ENCODE measurements at places on chromosomes 11 and 22. TPM values are rescaled to one million over a fixed set of nuclear protein-coding genes. Genes with fewer than 3 reads are reported as not detected.
A peak's percentile ranks its signal among the peaks of the same experiment; 100 is the strongest.

- DNase-seq: no peak
Measured at GRCh38 chr11:66371627-66372415, at the start of gene SLC29A2. TSS of gene SLC29A2 (minus strand) at chr11:66371760. CDS start at chr11:66371591, 169 bp downstream.

The SYCE3 gene
- not detected for total RNA-seq

GRCh38 chr11:127108838-127109237 lies 108.3 kb upstream of the KIRREL3 start:
- no peak for DNase-seq

The ACRV1 gene
- not detected for total RNA-seq

GRCh38 chr11:26599876-26600434 lies 27.9 kb upstream of the MUC15 start:
- DNase-seq: no peak

- peak; percentile 26 for DNase-seq
Measured at GRCh38 chr11:111530091-111530490, 10.4 kb upstream of the LAYN start.

DNA sequence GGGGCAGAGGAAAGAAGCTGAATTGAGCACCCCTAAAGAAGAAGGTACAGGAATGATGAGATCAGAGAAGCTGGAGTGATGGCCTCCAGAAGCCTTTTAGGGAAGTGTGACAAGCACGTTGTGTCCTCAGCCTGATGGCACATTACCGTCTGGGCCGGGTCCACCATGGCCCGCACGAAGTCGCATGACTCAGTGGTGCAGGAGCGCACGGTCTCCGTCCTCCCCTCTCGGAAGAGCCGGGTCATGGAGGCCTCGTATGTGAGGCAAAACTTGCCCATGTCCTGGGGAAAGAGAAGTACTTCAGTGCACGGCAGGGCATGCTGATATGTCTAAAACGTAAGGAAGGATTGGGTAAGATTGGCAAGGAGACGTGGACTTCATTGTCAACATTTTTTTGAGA lies 11.2 kb upstream of the TESMIN start:
- DNase-seq: no peak

The CTSF gene
- total RNA-seq: 35.0 TPM

The LINC01488 gene
- not detected for total RNA-seq

GRCh38 chr11:58003036-58003435 lies 20.6 kb upstream of the OR9Q1 start:
- DNase-seq: no peak

DNA sequence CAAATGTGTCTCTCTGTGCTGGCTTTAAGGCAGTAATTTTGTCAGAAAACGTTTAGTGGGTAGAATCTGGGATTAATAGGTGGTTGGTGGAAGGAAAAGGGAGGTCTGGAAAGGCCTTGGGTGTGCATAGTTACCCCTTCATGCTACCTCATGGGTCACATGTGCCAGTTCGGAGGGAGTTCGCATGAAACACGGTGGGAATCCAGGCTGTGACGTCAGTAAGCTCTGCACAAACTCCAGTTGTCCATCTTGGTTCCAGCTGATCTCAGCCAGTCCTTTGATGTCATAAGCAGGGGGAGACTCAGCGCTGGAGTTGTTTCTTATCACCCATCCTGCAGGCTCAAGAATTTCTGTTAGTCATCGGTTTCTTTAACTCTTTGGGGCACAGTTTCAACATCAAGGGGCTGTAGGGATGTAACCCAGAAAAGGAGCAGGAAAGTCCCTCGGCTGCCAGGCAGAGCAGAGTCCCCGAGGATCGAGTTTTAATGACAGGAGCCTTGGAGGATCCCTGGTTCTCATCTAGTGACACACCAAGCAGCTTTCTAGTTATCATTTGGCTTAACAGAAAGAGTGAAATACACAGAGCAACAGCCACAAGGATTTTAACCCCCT lies 28.9 kb downstream of the MOV10L1 start:
- peak; percentile 100 for DNase-seq

The TUBGCP6 gene
- 23.6 TPM for total RNA-seq

The ARRB1 gene
- total RNA-seq: 32.0 TPM

GRCh38 chr11:3642071-3642951 lies 519 bp upstream of the ART5 start:
- peak; percentile 66 for DNase-seq

- DNase-seq: peak; percentile 72
Measured at GRCh38 chr11:17985517-17985916, 27.3 kb downstream of the SERGEF start.

DNA sequence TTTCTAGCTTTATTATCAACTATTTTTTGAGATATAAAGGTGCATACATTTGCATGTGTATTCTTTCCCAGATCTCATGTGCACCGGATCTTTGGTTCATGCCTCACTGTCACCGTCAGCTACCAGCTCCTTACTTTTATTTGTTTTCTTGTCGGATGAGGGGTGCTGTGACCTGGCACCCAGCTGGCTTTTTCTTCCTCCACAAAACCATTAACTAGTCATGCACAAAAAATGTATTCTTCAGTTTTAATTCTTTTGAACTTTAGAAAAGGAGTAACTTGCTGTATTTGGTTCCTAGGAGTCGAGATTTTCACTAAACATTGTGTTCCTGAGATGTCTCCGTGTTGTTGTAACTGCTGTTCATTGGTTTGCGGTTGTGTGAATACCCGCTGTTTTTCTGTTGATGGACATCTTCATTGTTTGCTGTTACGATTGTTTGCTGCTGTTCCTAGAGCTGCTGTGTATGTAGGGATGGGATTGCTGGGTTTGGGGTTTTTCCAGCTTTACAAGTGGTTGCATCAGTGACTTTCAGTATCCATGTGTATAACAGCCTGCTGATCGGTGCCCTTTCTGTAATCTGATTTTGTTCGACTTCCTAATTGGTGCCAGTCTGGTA lies 39.4 kb downstream of the MOV10L1 start:
- peak; percentile 68 for DNase-seq

The TEF gene
- 17.4 TPM for total RNA-seq

GRCh38 chr22:31561238-31561887 lies 65.0 kb downstream of the SFI1 start:
- peak; percentile 79 for DNase-seq

- no peak for DNase-seq
Measured at GRCh38 chr11:62985041-62985750, 429 bp upstream of the SLC22A6 start.

The CDC42BPG gene
- total RNA-seq: 0.08 TPM

- DNase-seq: no peak
Measured at GRCh38 chr11:57785072-57785471, 23.5 kb downstream of the CTNND1 start.

DNA sequence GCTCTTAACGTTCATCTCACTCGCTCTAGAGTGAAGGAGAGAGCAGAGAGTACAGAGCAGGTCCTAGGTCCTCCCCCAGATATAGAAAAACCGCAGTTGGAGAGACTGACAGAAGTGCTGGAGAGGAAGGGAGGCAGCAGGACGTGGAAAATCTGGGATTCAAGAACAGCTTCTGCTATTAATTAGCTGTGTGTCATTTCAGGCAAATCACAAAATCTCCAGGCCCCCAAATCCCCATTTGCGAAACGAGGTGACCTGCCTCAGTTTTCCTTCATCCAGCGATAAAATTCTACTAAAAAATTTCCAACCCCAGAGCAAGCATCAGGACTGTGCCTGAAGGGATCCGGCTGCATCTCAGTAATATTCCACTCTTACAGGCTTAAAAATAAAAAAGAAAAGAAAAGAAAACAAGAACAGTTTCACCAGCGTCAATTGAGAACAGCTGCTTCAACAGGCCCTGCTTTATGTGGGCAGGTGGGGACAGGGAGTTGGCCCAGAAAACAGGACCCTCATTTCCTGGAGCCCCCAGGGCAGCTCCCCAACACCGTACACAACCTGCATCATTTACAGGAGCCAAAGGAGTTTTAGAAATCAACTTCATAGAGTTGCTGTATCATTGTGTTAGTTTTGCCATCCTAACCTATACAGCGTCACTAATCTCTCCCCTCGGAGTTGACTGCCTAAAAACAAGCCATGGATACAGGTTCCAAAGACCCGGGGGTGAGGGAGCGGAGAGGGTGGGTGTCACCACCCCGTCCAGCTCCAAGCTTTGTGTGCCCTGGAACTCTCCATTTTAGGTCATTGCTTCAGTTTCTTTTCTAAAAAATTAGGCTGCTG lies 2.3 kb upstream of the MALAT1 start:
- peak; percentile 75 for DNase-seq

GRCh38 chr22:41682033-41682807 lies 6.4 kb downstream of the SNU13 start:
- peak; percentile 89 for DNase-seq

The CCDC15 gene
- 9.8 TPM for total RNA-seq

- no peak for DNase-seq
Measured at GRCh38 chr22:40310768-40311120, 35.6 kb upstream of the ADSL start.

DNA sequence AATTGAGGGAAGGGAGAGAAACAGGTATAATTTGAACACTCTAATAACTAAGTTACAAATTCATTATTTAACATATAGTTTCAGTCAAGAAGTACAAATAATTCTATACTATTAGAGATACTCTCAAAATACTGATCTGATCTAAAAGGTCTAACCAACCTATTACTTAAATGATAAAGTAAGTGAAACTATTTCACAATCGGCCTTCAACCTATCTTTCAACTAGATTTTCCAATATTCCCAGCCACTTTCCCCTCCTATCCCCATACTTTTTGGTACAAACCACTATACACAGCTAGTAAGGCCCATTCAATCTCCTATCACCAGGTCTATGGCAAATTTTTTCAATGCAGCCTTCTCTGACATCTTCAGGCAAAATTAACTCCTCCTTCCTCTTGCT lies 106.7 kb downstream of the SIK3 start:
- no peak for DNase-seq

GRCh38 chr11:82776377-82776776 lies 42.7 kb upstream of the FAM181B start:
- no peak for DNase-seq

The CARD16 gene
- total RNA-seq: 11.5 TPM

The CCND1 gene
- 770 TPM for total RNA-seq

GRCh38 chr22:38843657-38844314 lies at the start of gene NPTXR:
TSS of gene NPTXR (minus strand) at chr22:38844028.
- no peak for DNase-seq

DNA sequence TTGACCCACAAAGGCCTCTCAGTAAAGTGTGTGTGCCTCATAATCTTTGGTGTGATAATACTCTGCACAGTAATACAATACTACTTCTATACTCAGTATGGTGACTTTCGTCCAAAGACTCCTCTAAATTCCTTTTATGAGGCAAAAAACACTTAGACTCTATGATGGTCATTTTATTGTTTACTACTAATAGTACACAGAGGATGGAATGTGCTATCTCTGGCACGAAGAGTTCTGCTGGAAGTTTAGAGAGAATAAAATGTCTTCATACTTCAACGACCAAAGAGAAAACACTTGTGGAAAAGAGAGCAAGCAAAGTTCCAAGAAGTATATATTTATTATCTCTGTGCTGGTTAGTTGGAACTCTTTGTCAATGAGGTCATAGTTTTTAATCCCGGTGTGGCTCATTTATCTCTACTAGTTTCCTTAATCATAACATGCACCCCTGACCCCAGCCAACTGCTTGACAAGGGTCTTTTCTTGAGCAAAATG lies 7.5 kb upstream of the CSTF3 start:
- peak; percentile 43 for DNase-seq

DNA sequence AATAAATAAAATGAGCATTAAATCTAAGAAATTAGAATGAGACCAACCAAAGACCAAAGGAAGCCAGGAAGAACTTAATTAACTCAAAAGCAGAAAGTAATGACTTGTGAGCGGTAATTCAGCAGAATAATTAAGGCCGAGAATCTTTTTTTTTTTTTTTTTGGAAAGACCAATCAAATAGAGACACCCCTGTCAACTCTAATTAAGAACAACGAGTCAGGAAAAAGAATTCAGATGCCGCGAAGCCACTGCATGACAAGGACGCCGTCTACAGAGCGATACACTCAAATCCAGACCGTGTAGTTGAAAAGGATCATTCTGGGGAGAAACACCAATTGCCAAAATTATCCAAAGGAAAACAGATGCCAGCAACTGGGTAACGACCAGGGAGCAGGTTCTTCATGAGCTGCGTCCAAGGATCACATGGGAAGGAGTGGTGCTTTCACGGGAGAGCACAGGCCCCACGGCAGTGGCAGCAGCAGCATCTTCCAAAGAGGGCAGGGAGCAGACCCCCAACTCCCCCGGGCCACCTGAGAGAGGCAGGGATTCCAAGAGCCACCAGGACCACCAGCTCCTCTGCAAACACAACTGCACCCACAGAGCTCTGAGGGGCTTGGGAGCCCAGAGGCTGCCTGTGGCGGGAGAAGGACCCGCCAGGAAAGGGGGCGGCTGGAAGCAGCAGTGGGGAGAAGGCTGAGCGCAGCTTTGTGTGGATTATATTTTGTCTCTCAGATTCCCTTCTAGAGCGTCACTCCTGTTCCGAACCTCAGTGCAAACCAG lies 469.8 kb downstream of the BRD1 start:
- DNase-seq: no peak

The OR51E1 gene
- total RNA-seq: not detected

GRCh38 chr11:96863520-96863919 lies 473.7 kb downstream of the JRKL start:
- peak; percentile 5 for DNase-seq

DNA sequence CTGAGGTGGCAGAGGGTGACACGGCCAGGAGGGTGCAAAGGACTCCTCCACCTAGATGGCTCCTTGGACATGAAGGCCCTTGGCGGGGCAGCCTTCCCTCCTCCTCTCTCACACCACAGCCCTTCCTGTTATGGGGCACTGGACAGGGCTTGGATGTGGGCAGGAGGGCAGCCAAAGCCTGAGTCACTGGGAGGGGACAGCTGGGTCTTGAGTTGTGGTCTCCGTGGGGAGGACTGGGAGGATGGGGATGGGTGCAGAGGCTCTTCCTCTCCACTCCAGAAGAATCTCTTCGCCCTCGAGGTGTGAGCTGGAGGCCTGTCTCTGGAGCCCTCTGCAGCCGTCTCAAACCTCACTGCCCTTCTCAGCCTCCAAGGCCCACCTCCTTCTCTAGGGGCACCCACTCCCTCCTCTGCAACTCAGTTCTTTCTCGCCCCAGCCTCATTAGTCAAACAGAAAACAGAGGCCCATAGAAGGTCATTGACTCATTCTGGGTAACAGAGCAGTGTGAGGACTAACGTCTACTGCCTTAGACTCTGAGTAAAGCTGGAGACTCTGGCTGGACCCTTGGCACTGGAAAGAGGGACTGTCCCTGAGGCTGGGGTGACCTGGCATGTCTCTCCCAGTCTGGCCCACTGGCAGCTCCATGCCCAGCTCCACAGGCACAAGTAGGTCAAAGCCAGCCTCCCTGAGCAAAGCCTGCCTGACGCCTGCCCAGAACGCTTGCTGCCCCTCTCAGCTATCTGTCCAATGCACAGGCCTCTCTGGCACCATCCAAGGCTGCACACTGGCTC lies 47.5 kb upstream of the CDON start:
- peak; percentile 40 for DNase-seq

The YAP1 gene
- 158 TPM for total RNA-seq

GRCh38 chr11:96098511-96099241 lies 174.8 kb upstream of the MTMR2 start:
- peak; percentile 62 for DNase-seq

Measured in fibroblast of the aortic adventitia (primary cell).